K562 (cell line): ENCODE measurements at places on chromosomes 2 and 18. TPM values are rescaled to one million over a fixed set of nuclear protein-coding genes. Genes with fewer than 3 reads are reported as not detected.

Gene SLC5A7
- not detected in 2 replicates for total RNA-seq

Gene EFEMP1
- total RNA-seq, result 0.82 and 0.83 TPM in 2 replicates

GRCh38 chr2:85706063-85706462 is 11.9 kb downstream of the GNLY start:
- no peak for DNase-seq

Gene NTSR2
- not detected in 2 replicates for total RNA-seq

DNA sequence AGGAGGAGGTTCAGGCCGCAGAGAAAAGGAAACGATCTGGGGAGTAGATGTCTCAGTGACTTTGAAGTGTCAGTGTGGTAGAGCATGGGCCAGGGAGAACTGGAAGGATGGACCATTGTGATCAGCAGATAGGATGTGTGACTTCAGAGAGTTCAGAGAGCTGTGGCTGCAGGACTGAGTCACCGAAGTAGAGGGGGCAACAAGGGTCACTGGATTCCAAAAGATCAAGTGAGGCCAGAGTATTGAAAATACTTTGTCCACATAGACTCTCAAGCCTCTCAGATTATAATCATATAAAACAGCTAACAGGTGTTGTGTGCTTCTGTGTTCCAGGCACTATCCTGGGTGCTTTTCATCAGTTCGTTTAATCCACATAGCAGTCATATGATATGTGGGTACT is 99.4 kb downstream of the CRIM1 start:
- DNase-seq, result no peak

Gene CPS1
- 5.0 and 6.0 TPM in 2 replicates for total RNA-seq

DNA sequence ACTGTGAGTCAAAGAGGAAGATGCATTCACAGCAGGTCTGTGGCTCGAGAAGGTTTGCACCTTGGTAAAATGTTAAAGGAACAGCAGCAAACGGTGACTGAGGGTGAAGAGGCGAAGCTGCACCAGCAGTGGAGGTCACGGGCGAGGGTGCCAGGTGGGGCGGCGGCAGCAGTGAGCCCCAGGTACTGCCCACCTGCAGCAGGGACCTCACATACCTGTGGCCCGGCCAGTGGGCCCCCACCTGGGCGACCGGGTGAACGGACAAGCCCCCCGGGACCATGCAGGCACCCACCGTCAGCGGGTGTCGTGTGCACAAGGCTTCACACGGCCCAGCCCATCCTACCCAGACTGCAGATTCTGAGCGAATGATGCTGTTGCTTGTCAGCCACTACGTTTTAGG is 23.6 kb upstream of the KCNG2 start:
- no peak for DNase-seq
